ENCODE measurements at places on chromosomes 11 and 22.

DNA sequence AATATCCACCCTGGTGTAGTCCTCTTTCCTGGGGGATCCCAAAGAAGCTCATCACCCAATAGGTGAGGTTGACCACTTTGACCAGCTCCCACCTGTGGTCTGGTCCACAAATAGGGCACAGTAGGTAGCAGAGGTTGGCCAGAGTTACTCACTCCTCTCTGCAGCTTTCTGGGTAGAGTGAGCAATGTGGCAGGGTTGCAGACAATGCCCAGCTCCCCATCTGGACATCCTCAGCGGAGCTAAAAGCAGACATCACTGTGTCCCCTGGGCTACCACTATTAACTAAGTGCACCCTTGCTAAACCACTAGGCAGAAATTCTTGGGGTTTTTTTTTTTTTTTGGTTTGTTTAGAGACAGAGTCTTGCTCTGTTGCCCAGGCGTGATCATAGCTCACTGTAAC lies 48.4 kb upstream of the TP53I11 start:
- DNase-seq = no peak

- no peak for DNase-seq
Measured at GRCh38 chr11:128490092-128490491, 97.3 kb downstream of the ETS1 start.

DNA sequence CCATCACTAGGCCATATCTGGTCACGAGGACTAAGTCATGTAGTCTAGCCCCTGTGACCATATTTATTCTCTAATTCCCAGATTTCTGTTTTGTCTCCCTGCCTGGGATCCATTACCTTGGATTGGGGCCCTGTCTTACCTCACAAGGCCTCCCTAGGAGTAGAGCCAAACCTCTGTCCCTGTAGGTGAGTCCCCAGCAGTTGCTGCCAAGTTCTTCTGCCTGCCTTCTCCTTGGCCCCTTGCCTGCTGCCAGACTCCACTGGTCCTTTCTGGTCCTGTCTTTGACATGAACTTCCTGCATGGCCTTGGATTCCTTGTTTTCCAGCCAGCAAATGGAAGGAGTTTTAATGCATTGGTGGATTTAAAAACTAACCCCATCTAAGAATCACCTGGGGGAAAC lies 35.6 kb upstream of the CADM1 start:
- DNase-seq = no peak

GRCh38 chr11:92109466-92109865 lies 115.2 kb upstream of the FAT3 start:
- DNase-seq = no peak

- no peak for DNase-seq
Measured at GRCh38 chr11:111001986-111002611, 243.4 kb upstream of the POU2AF2 start.

GRCh38 chr11:121473064-121473777 lies 20.5 kb upstream of the SORL1-AS1 start:
- DNase-seq = peak; percentile 49

GRCh38 chr11:20243974-20244373 lies 83.7 kb upstream of the DBX1 start:
- no peak for DNase-seq

- DNase-seq = no peak
Measured at GRCh38 chr11:41414771-41415440, 44.5 kb downstream of the LRRC4C start.

DNA sequence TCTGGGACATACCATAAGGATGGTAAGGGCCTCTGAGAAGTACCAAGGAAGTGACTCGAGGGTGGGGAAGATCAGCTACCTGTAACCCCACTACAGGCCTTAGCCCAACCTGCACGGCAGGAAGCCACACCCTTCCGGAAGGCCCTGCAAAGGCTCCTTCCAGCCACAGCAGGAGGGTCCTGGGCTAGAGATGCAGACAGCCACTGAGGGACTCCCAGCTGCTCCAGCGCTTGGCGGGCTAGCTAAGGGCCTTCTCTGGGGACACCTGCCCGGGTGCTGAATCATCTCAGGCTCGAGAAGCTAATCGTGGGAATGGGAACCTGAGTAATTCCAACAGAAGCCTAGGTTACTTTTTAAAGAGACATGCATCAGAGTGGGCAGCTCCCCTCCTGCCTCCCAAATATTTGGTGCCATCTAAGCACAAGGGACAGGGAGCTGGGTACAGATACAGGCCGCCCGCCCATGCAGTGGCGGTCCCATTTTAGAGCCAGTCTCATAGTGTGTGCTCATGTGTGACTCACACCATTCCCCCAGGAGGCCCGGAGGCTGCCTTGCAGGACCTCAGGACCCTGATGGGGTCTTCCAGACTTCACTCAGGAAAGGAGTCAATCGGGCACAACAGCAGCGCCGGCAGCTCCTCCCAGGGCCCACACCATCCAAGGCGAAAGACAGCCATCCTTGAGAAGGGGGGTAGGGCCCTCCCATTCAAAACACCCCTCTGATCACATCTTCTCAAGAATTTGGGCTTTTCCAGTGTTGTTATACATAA lies 8.0 kb downstream of the MYH9 start:
- DNase-seq = no peak

- peak; percentile 81 for DNase-seq
Measured at GRCh38 chr11:44110231-44110679, 14.8 kb downstream of the EXT2 start.

DNA sequence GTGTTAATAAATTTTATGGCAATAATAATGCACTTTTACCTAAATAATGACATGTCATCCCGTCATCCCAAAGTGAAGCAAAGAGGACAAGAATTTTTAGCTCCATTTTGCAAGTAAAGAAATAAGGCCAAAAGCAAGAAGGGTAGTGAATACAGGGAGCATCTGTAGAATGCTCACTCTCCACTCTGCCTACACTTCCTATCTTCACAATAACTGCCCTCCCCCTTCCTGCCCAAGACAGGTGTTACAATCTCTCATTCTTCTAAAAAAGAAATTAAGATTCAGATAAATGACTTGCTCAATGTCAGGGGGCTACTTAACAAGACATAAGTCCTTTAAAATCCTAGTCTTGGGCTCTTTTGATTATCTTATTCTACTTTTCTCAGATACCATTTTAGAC lies 8.9 kb downstream of the RDX start:
- DNase-seq = no peak

DNA sequence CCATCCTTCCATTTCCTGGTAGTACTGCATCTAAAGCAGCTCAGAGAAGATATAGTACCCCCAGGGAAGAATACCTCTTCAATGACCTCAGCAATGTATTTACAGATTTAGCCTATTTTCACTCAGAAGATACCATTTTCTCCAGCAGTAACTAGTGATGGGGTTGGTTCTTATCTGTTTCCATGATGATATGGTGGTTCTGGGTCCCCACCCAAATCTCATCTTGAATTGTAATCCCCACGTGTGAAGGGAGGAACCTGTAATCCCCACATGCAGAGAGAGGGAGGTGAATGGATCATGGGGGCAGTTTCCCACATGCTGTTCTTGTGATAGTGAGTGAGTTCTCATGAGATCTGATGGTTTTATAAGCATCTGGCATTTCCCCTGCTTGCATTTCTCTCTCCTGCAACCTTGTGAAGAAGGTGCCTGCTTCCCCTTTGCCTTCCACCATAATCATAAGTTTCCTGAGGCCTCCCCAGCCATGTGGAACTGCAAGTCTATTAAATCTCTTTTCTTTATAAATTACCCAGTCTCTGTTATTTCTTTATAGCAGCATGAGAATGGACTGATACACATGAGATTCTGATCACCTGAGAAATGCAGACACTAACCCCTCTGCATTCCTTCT lies 139.2 kb downstream of the CCDC81 start:
- DNase-seq = no peak

DNA sequence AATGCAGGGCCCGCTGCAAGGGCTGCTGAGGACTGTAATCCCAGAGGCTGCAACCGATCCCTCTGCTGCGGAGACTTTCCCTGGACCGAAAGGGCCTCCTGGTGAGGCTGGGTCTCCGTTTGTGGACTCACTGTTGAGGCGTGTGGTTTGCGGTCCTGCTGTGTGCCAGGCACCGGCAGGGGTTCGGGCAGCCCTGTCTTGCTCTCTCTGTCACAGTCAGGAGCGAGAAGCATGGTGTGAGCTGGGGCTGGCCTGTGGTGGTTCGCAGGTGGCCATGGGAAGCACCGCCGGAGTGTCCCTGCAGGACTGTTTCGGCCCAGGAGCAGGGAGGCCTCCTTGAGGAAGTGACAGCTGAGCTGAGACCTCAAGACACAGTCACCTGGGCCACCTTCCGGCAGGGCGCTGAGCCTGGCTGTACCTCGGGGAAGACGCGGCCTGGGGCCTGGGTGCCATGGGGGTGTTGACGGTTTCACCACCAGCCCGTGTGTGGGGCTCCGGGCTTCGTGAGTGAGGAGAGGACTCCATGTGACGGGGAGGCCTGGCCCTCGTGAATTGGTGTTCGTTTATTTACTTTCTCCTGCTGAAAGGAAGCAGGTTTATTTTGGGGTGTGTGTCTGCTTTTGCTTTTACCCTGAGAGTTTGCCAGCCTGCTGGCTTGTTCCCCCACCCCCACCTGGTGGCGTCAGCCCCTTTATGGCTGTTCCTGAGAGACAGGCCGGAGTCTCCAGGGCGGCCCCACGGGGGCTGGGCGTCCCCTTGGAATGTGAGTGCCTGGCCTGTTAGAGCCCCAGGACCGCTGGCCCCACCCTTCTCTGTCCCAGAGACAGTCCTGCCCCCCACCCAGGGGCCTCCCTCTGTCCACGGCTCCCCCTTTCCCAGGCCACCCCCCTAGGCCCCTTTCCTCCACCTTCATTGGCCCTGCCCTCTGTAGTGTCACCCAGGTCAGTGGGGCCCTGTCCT lies 122.5 kb downstream of the KCNQ1OT1 start:
- peak; percentile 5 for DNase-seq

DNA sequence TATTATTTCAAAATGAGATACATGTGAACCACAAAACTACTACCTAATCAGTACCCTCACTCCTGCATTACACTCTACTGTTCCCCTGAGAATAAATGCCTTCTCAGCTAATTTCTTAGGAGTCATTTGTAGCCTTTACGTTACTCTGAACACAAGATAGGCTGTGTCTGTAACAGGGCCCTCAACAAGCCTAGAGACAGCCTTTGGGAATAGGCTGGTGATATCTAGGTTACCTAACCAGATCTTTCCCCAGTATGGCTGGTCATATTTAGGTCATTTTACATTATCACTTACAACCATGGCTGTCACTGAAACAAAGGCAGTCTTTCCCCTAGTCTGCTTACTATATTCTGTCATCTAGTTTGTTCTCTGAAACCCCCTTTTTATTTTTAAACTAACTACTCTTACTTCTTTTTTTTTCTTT lies 14.2 kb downstream of the ATM start:
- no peak for DNase-seq

GRCh38 chr22:39431821-39432251 lies 25.0 kb upstream of the MGAT3 start:
- DNase-seq = peak; percentile 72

DNA sequence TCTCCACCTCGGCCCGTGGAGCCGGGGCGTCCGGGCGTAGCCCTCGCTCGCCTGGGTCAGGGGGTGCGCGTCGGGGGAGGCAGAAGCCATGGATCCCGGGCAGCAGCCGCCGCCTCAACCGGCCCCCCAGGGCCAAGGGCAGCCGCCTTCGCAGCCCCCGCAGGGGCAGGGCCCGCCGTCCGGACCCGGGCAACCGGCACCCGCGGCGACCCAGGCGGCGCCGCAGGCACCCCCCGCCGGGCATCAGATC lies 439 bp downstream of the YAP1 start:
- DNase-seq = no peak

GRCh38 chr11:100769617-100770016 lies 82.5 kb downstream of the ARHGAP42 start:
- no peak for DNase-seq

GRCh38 chr11:8871171-8871775 lies 39.7 kb upstream of the AKIP1 start:
- DNase-seq = peak; percentile 38
